ENCODE measurements at places on chromosomes 11 and 22. TPM values are rescaled to one million over a fixed set of nuclear protein-coding genes. Genes with fewer than 3 reads are reported as not detected.

DNA sequence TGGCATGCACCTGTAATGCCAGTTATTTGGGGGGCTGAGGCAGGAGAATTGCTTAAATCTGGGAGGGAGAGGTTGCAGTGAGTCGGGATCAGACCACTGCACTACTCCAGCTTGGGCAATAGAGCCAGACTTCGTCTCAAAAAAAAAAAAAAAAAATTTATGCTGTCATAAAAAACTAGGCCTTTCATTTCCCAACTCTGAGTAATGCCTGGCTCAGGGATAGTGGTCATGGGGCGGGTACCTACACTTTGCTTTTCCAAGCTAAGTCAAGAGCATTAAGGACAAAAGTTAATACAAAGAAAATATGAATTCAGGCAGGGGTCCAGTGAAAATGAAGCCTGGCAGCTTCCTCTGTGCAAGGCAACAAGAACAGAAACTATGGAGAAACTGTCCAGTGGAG is 16.3 kb downstream of the CPSF7 start:
- H3K27ac ChIP-seq, result no peak overlapping the region
- H3K4me3 ChIP-seq, result no peak overlapping the region
- H3K27me3 ChIP-seq, result no peaks in the 10 kb centered on the region
- DNase-seq, result no peak

- H3K27me3 ChIP-seq, result peaks cover 50% of the 10 kb centered on the region
- no peaks in the 10 kb centered on the region for H3K36me3 ChIP-seq
- no peak overlapping the region for H3K4me3 ChIP-seq
- no peaks in the 10 kb centered on the region for H3K4me1 ChIP-seq
- peak; percentile 54 for DNase-seq
These were observed 1480.0 kb downstream of the TBC1D22A start for GRCh38 chr22:48242461-48242864.

- DNase-seq, result peak; percentile 91
- H3K4me3 ChIP-seq, result peak within 1 kb of the TSS; percentile 81
- H3K27ac ChIP-seq, result no peak within 1 kb of the TSS
- peaks cover 56% of the 10 kb centered on the region for H3K4me1 ChIP-seq
- H3K27me3 ChIP-seq, result no peaks in the 10 kb centered on the region
- H3K36me3 ChIP-seq, result no peaks in the 10 kb centered on the region
These were observed at the start of gene TRPM5 for GRCh38 chr11:2443881-2444820. Gene TRPM5 (minus strand): TSS chr11:2444514. CDS start chr11:2423036, 21,478 bp downstream.

DNA sequence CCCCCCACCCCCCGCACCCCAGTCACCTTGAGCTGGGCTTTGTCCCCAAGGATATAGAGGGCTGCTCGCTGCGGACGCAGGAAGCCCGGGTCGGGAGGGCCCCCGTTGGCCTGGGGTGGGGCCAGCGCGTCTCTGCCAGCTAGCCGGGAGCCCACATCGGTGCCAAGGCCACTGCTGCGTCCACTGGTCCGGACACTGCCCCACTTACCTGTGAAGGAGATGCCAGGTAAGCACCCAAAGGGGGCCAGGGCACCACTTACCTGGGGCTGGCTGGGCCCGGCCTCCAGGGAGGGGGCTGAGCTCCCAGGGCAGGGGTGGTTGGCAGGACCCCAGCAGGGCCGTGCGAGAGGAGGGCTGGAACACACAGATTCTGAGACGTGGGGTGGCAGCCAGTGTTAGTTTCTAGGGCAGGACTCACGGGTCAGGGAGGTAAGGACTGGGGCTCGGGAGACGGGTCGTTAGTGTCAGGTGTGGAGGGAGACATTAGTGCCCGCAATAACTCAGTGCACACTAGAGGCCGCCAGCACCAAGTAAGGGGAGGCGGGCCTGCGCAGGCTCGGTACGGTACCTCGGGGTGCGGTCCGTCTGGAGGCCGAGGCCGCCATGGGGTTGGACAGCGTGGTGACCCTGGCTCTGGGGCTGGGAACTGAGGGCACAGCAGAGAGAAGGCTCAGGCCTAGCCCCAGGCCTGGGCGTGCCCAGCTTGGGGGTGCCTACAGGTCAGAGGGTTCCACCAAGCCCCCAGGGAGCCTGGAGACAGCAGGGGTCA is 18.2 kb downstream of the SBF1 start:
- H3K36me3 ChIP-seq, result no peaks in the 10 kb centered on the region
- no peak for DNase-seq
- no peaks in the 10 kb centered on the region for H3K4me1 ChIP-seq
- H3K27ac ChIP-seq, result no peak overlapping the region
- no peak overlapping the region for H3K4me3 ChIP-seq

GRK3 gene
- total RNA-seq, result 42.3 TPM

GRCh38 chr11:1770528-1770927 is 6.8 kb upstream of the CTSD start:
- H3K27me3 ChIP-seq, result no peaks in the 10 kb centered on the region
- H3K36me3 ChIP-seq, result no peaks in the 10 kb centered on the region
- H3K4me3 ChIP-seq, result no peak overlapping the region
- peak overlapping the region; percentile 89 for H3K27ac ChIP-seq
- DNase-seq, result peak; percentile 85

GRCh38 chr11:46969379-46969778 is 32.8 kb downstream of the CSTPP1 start:
- H3K27me3 ChIP-seq, result no peaks in the 10 kb centered on the region
- no peaks in the 10 kb centered on the region for H3K36me3 ChIP-seq
- no peak overlapping the region for H3K27ac ChIP-seq

All from spleen (tissue), 13 donors.